ENCODE measurements at places on chromosomes 6 and 20.

DNA sequence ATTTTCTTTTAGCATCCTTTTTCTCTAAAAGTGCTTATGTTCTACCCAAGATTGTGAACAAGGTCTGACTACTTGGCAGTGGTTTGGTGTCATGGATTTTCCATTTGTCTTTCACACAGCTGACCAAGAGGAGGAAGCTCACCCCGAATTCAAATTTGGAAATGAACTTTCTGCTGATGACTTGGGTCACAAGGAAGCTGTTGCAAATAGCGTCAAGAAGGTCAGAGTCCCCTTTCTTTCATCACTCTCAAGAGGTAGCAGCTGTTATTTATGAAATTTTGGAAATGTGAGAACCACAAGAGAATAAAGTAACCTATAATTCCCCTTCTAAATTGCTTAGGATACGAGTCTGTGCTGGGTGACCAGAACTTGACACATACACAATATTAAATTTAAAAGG, 113.0 kb upstream of the LAMP5 start:
- no peak for DNase-seq

- DNase-seq, result no peak
Measured at GRCh38 chr6:133587546-133588160, 301.3 kb upstream of the TCF21 start.

DNA sequence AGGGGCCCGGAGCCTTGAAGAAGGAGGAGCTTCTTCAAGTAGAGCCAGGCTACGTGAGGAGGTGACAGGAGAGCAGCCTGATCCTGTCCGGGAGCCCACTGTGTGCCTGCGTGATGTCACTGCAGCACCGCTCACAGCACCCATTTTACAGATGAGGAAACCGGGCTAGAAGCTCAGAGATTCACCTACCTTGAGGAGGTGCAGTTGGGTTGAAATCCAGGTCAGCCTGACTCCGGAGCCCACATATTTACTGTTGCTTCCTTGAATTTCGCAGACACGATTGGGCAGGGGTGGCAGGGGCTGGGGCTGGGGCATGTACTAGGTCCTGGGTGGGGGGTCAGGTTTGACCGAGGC, 12.5 kb downstream of the VSTM2L start:
- no peak for DNase-seq

DNA sequence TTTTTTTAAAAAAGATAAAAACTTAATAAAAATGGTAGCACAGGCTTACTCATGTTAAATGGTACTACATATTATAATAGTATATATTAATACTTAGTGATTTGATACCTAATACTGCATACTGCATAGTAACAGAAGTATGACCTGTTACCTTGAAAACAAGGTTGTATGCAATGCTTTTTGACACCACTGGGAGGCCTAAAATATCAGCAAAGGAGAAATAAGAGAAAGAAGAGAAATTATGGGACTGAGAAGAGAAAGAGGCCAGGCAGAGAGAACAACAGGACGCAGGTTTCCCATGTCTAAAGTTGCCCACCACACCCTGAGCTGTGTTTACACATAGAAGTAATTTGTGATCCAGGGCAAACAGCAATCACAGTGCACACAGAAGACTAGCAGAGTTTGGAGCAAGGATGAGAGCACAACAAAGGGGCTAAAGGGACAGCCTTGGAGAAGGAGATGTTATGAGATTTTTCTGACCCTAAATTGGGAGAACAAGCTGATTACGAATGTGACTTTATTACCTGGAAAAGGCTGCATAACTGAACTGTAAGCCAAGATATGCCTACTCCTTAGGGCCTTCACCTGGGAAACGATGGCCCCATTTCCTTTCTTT, 73.2 kb downstream of the ROS1 start:
- no peak for DNase-seq

GRCh38 chr6:107114926-107115694, at the start of gene BEND3:
TSS of gene BEND3 (minus strand) at chr6:107115515. CDS start at chr6:107099285, 16,230 bp downstream.
- DNase-seq, result no peak

- DNase-seq, result no peak
Measured at GRCh38 chr6:47663462-47664216, 34.7 kb upstream of the ADGRF4 start.

GRCh38 chr6:105402090-105402938, 568 bp downstream of the PREP start:
- DNase-seq, result peak; percentile 2

GRCh38 chr20:35715652-35716051, 16.4 kb downstream of the ROMO1 start:
- no peak for DNase-seq

DNA sequence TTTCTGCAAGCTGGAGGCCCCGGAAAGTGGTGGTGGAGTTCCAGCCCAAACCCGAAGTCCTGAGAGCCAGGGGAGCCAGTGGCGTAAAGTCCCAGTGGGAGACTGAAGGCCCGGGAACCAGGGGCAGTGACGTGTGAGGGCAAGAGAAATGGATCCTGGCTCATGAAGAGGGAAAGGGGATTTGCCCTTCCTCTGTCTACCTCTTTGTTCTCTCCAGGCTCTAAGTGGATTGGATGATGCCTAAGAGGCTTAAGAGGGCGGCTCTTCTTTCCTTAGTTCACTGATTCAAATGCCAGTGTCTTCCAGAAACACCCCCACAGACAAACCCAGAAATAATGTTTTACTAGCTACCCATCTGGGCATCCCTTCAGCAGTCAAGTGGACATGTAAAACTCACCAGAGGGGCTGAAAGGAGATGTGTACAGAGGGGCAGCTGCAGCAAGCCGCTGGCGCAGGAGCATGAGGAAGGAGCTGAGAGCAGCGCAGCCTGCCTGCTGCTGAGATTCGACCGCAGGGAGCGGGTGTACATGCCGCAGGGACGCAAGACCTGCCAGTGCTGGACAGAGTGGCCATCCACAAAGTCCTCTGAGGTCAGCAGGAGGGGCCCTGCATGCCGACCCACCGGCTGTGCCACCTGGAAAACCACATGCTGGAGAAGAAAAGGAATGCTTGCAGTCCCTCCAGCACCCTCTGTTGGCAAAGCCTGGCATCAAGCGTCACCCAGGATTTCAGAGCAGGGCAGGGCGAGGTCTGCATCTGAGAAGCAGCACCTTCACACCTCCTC, 29.5 kb downstream of the CDYL start:
- DNase-seq, result no peak

DNA sequence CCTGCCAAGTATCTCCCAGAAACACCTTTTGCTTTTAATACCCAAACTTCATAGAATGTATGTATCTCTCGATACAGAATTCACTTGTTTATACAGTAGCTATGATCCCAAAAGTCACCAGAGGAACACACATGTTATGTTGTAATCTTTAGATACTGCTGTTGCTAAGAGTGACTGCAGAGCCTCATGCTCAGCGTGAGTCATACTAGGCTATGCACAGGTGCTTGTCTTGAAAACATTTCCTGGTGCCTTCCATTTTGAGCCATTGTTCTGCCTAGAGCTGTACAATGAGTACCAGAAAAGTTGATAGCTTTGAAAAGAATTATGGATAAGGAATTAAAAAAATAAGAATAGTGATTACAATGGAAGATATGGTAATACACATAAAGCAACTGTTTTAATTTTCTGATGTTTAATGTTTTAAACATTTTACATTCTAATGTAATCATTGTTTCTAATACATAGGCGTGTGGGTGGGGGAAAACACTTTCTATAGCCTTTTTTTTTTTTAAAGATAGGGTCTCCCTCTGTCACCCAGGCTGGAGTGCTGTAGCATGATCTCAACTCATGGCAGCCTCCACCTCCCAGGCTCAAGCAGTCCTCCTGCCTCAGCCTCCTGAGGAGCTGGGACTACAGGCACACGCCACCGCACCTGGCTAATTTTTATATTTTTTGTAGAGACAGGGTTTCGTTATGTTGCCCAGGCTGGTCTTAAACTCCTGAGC, 79.4 kb downstream of the CD24 start:
- no peak for DNase-seq

- no peak for DNase-seq
Measured at GRCh38 chr20:51584116-51584515, 41.6 kb upstream of the NFATC2 start.

- no peak for DNase-seq
Measured at GRCh38 chr6:10407018-10407673, 7.7 kb downstream of the TFAP2A start.

All from activated CD4-positive, CD25-positive, alpha-beta regulatory T cell (primary cell).